HS-27A (cell line): ENCODE measurements at places on chromosomes 6 and 20.

GRCh38 chr6:72712910-72713309, 91.0 kb downstream of the KCNQ5 start:
- no peak for DNase-seq

DNA sequence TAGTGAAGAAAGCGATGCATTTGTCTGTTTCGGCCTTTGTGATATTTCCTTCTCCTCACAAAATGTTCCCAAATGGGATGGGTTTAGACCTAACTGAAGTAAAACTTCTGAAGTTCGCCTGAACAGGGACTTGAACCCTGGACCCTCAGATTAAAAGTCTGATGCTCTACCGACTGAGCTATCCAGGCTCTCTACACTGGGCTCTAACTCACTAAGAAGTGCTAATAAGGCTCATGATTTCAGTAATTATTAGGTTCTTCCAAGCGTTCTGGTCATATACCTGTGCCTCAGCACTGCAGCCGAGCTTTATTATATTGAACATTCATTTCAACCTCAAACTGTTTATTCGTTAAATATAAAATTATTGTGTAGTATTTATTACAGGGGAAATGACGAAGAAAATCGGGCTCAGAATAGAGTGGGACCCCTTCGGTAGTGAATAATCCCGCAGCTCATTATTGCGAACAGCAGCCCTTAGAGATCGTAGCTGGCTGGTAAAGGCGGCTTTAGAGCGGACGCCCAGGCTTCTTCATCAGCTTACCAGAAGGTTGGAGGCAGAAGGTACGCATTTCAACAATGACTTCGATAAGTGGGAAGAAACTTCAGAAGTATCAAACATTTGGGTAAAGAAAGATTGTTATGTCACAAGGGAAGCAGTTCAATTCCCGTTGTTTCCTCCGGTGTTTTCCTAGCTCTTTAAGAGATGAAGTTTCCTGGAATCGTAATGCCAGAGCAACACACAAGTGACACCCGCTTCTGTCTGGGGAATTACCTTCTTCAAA, 119.0 kb upstream of the ZNF184 start:
- DNase-seq = peak; percentile 62

GRCh38 chr6:32332433-32332832, 39.3 kb downstream of the TSBP1 start:
- DNase-seq = no peak

DNA sequence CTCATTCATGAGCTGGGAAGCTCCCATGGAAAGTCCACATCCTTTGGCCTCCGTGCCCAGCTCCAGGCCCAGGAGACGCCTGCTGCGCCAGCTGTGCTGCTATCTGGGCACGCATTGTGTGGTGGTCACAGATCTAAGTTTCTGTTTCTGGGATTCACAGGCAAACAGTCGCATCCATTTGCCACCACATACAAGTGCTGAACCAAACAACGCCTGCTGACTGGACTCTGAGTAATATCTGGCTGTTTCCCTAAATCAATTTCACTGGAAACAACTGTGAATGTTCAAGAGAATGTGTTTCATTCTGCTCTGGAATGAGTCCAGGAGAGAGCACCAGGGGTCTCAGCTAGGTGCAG, 45.5 kb downstream of the IRF4 start:
- DNase-seq = no peak

GRCh38 chr6:159828074-159828473, 28.0 kb downstream of the PNLDC1 start:
- no peak for DNase-seq

DNA sequence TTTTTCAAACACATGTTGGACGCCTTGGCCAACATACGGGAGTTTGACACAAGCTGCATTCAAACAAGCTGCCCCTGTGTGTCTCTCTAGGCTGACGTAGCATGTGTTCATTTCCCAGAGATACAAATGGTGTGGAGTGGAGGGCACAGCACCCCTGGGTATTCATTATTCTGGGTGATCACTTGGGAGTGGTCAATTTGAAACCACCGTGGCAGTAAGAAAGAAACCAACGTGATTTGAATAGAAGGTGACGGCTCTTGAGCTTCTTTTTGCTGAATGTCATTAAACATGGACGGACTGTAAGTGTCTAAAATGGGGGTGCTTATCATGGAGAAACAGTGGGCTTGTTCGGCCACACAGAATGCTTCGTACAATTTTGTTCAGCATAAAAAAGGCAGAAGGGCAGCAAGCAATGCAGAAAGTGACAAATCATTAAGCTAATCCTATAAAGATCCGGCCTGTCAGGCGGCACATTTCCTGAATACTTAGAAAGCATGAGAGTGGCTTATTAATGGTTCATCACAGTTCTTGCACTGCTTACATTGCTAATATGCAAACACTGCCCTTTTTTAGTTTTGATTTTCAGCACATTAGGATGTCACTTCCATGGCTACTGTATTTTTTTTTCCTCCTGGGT, 1261.9 kb upstream of the CITED2 start:
- DNase-seq = no peak

GRCh38 chr20:54219751-54220426, 12.0 kb downstream of the PFDN4 start:
- no peak for DNase-seq

DNA sequence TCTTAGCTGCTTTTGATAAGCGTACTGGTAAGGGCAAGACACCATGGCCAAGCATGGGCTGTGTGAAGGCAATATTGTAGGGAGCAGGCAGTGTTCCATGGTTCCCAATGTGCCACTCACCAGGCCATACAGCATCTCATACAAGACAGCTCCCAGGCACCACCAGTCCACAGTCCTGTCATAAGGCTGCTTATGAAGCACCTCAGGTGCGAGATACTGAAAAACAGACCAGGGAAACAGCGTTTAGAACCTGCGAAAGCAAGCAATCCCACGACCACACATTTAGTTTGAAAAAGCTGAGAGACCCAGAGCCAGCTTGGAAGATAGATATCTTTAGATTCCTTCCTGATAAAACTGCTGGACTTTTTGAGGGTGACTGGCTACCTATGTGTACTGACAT, 119.1 kb upstream of the SLC2A12 start:
- no peak for DNase-seq

- no peak for DNase-seq
These were observed 103.3 kb downstream of the ANKS1A start for GRCh38 chr6:34992376-34992775.

DNA sequence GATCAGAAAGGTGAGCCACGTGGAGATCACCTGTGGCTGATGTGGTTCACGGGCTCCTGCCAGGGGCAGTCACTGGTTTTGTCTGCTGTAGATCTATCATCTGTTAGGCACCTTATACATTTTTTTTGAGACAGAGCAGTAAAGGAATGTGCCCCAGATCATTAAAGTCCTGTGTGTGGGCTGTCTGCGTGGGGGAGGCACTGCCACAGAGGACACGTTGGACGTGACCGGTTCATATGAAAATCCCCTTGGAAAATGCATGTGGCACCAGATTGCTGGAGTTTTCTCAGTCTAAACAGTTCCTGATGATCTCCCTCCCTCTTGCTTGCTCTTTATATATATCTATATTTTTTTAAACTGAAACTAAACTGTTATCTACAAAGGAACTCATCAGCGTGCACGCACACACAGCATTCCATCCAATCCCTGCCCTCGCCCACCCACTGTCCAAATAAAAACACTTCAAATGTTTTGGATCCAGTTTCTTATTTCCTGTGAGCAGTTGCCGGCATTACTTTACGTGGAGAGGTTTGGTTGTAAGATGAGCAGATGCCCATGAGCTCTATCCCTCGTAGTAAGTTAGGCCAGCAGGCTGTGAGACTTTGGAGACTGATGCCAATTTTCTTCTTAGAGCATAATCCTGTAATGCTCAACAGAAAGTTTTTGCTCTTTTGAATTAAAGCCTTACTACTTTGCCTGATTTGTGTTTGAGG, 161.6 kb upstream of the EXOC2 start:
- no peak for DNase-seq

DNA sequence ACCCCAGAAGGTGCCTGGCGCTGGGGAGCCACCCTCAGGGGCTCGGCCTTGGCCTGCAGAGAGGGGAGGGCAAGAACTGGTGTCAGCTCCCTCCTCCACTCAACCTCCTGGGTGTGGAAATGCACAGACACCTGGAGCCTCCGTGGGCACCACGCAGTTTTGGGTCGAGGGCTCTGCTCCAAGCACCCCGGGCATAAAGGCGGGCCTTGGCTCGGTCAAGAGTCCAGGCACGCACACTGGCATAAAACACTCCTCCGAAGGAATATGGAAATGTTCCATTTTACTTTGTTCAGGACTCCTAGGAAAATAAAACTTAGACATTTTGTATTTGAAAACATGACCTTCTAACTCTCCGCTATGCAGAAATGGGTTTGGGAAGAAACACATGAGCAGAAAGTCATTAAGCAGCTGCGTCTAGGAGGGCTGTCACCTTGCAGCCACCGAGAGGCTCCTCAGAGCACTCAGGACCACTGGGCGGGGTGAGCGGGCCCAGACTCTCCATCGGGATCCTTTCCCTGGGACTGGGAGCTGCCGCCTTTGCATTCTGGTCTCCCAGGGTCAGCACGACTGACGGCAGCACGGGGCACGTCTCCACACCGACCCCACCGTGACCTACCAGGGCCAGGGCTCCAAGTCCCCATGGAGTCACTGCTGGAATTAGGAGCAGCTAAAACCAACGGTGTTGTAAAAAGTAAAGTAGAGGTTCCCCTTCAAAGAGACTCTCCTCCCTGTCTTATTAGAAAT, 46.0 kb upstream of the DACT2 start:
- no peak for DNase-seq

- DNase-seq = no peak
These were observed 107.8 kb upstream of the SHLD1 start for GRCh38 chr20:5642155-5642981.

GRCh38 chr6:98823428-98824161, 10.8 kb upstream of the POU3F2 start:
- DNase-seq = no peak

DNA sequence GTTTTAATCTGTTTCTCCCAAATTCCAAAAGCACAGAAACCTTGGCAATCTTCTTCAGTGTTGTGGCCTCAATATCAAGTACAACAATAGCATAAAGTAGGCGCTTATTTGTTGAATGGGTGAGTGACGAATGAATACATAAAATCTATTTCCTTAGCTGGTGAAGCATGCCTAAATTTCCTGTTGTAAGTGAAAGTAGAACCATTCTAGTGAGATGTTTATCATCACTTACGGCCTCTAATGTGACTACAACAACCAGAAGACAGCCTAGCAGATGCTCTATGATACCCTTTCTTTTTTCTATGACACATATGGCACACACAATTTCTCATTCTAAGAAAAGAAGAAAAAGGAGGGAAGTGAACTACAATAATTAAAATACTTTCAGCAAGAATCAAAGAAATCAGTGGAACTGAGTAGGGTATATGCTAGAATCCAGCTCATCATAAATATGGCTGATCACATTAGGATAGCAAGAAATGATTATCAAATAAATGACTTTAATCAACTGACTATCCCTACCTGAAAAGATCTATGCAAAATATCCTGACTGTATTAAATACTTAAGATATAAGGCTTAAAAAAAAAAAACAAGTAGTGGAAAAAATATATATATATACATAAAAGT, 67.4 kb downstream of the BTBD9 start:
- DNase-seq = no peak
